Chondrocyte (in vitro differentiated cells): ENCODE measurements at places on chromosomes 3 and 15. TPM values are rescaled to one million over a fixed set of nuclear protein-coding genes. Genes with fewer than 3 reads are reported as not detected.

The RLBP1 gene
- not detected in 3 replicates for total RNA-seq

DNA sequence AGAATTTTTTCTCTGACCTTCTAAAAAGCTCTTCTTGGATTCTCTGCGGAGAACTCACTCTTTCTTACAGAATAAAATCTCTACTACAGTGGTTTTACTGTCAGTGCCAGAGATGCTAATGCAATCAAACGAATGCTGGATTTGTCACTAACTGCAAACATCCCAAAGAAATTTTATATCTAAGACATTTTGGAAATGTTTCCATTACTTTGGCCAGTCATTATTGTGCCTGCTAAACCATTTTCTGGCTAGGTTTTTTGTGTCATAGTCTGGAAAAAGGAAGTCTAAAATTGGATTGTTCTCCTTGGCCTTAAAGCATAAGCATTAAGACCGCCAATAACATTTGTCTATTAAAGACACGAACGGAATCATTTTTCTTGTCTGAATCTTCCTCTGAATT is 54.0 kb downstream of the PLOD2 start:
- peaks cover 33% of the 10 kb centered on the region for H3K36me3 ChIP-seq
- peaks cover 9% of the 10 kb centered on the region for H3K4me1 ChIP-seq
- H3K27ac ChIP-seq, result no peak overlapping the region
- DNase-seq, result no peak
- no peaks in the 10 kb centered on the region for H3K27me3 ChIP-seq

DNA sequence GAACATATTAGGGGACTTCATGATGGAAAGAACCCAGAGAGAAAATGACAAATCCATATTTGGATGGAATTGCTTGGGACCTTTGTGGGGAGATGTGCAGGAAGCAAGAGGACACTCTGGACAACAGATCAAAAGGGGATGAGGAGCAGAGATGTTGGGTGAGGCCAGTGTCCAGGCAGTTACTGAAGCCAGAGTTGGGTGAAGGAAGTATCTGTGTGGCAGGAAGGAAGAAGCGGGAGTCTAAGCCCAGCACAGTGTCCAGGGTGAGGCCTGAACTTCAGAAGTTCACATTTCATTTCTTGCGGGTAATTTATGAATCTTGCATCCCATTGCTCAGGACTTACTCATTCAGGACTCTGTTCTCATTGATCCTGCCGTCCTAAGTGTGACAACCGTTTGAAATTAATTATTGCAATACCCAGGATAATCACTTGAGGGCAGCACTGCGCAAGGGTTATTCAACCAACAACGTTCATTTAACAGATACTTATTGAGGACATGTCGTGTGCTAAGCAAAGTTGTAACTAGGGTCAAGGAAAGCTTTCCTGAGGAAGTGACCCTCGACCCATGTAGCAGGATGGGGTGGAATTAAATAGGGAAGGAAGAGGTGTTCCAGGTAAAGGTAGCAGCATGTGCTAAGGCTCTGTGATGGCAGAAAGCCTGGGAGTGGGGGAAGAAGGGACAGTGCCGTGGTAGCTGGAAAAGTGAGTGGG is 61.3 kb upstream of the CMTM8 start:
- peaks cover 3% of the 10 kb centered on the region for H3K4me1 ChIP-seq
- no peak overlapping the region for H3K4me3 ChIP-seq
- DNase-seq, result no peak

The PLAAT1 gene
- 0.80 to 2.4 TPM (median 1.6 TPM) in 3 replicates for total RNA-seq

The FRMD4B gene
- total RNA-seq, result 3.7 to 10.6 TPM (median 4.1 TPM) in 3 replicates

DNA sequence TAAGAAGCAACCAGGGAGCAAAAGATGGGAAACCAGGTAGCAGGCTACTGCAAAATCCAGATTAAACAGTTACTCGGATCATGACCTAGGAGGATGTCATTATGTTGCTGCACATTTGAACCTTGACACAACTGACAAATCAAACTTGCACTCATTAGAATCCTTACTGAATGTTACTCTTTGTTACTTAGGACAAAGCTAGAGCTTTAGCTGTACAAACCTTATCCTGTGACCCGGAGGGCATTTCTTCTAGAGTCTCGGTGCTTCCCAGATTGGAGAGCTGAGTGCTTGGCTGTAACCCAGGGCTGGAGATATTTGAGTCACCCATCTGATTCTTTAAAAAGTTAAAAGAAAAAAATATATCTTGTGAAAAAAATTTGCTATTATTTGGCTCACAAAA is 43.4 kb downstream of the DCP1A start:
- H3K27ac ChIP-seq, result no peak overlapping the region
- no peaks in the 10 kb centered on the region for H3K27me3 ChIP-seq
- peaks cover 9% of the 10 kb centered on the region for H3K4me1 ChIP-seq
- H3K4me3 ChIP-seq, result no peak overlapping the region
- DNase-seq, result no peak

The SEMA3B gene
- 9.6 to 16.4 TPM (median 14.9 TPM) in 3 replicates for total RNA-seq

DNA sequence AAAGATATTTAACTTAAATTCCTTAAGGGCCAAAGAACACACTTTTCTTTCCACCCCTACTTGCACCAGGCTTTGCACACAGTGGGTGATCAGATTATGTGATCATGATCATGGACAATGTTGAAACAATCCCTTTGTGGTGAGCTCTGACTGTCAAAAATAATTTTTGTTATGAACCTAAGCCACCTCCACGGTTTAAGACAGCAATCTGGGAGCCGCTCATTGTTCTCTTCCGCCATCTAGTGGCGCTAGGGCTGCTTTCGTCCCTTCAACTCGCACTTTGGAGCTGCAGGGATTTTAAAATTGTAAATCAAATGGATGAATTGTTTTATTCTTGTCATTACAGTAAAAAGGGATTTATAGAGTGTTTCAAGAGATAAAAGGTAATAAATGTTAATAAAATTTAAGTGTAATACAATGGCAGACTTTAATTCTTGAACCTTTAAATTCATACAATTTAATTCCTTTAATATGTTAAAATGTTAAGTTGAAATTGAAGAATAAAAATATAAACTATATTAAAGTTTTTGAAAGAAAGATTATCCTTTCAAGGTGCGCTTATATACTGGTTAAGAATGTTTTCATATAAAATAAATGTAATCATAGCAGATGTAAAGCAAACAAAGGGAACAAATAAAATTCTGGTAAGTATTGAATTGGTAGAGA is 45.3 kb upstream of the ARL6 start:
- no peaks in the 10 kb centered on the region for H3K4me1 ChIP-seq
- no peaks in the 10 kb centered on the region for H3K36me3 ChIP-seq
- H3K27me3 ChIP-seq, result peaks cover 34% of the 10 kb centered on the region
- DNase-seq, result no peak
- H3K27ac ChIP-seq, result no peak overlapping the region

GRCh38 chr3:121515313-121515712 is 30.5 kb downstream of the POLQ start:
- H3K4me3 ChIP-seq, result no peak overlapping the region
- no peak overlapping the region for H3K27ac ChIP-seq
- peaks cover 5% of the 10 kb centered on the region for H3K36me3 ChIP-seq
- H3K4me1 ChIP-seq, result peaks cover 11% of the 10 kb centered on the region
- no peak for DNase-seq
- no peaks in the 10 kb centered on the region for H3K27me3 ChIP-seq

DNA sequence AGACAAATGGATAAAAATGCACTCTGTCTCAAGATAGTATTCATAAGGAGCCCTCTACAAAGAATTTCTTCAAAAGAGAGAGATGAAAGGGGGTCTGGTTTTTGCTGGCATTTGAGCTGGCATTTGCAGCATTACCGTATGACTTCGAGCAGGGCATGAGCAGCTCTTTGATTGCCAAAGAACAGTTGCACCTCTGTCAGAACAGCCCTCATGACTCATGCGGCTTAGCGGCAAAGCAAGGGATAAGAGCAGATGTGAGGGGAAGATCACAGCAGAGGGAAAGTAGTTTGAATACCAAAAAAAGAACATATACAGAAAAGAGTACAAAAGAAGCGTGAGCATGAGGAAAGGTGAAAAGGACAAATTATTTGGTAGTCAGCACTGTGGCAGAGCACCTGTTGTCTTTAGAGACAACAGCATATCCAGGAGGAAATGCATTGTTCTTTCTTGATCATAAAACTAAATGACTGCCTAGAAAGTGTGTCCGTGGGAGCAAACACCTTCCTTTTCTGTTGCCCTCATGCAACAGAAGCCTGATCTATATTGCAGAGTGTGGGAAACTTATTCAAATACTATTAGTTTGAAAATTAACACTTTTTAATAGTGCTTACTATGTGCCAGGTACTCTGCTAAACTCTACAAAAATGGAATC is 80.5 kb upstream of the SLC24A5 start:
- H3K27ac ChIP-seq, result no peak overlapping the region
- H3K4me1 ChIP-seq, result peaks cover 3% of the 10 kb centered on the region
- no peak overlapping the region for H3K4me3 ChIP-seq
- DNase-seq, result no peak
- H3K27me3 ChIP-seq, result peaks cover 17% of the 10 kb centered on the region

The TRAIP gene
- total RNA-seq, result 2.3 to 5.9 TPM (median 2.7 TPM) in 3 replicates

DNA sequence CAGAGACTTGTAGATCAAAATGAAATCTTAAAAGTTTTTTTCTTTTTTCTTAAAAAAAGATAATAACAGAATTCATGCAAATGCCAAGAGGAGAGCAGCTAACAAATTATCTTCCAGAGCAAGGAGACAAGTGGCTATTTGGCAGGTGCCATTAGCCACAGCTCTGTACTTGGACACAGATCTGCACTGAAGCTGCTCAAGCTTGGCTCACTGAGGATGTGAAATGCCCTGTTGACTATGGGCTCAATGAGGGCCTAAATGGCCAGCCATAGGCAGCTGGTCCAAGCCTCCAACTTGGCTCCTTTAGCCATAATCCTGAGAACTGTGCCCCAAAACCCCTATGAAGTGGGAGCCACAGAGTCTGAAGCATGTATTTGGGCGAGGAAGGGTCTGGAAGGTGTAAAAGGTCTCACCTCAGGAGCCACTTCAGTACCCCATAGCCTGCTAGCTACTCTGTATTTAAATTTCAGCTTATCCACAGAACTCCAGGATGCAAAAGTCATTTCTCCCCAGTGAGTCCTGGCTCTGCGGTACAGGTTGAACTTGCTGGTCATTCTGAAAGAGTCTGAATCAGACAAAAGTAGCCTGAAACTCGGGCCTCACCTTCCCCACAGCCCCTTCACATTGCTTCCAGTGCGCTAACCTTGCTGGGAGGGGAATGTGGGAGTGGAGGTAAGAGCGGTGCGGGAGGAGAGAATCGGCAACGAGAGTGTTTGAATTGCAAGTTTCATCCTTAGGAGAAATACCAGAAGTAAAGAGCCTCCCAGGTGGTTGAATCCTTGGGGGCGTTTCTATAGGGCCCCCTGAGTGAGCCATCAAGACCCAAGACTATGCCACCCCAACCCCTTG is 48.0 kb downstream of the ZIC4 start:
- peaks cover 81% of the 10 kb centered on the region for H3K27me3 ChIP-seq
- no peak overlapping the region for H3K4me3 ChIP-seq
- H3K27ac ChIP-seq, result no peak overlapping the region
- DNase-seq, result no peak

The TBC1D21 gene
- not detected in 3 replicates for total RNA-seq
